ENCODE measurements at places on chromosomes 4 and X. TPM values are rescaled to one million over a fixed set of nuclear protein-coding genes. Genes with fewer than 3 reads are reported as not detected.

- DNase-seq, result no peak
These were observed 131.6 kb downstream of the EMCN start for GRCh38 chr4:100386270-100386669.

- no peak for DNase-seq
These were observed 40.3 kb upstream of the GLRA3 start for GRCh38 chr4:174869339-174869738.

DAPP1 gene
- 1.7 TPM for total RNA-seq

DNA sequence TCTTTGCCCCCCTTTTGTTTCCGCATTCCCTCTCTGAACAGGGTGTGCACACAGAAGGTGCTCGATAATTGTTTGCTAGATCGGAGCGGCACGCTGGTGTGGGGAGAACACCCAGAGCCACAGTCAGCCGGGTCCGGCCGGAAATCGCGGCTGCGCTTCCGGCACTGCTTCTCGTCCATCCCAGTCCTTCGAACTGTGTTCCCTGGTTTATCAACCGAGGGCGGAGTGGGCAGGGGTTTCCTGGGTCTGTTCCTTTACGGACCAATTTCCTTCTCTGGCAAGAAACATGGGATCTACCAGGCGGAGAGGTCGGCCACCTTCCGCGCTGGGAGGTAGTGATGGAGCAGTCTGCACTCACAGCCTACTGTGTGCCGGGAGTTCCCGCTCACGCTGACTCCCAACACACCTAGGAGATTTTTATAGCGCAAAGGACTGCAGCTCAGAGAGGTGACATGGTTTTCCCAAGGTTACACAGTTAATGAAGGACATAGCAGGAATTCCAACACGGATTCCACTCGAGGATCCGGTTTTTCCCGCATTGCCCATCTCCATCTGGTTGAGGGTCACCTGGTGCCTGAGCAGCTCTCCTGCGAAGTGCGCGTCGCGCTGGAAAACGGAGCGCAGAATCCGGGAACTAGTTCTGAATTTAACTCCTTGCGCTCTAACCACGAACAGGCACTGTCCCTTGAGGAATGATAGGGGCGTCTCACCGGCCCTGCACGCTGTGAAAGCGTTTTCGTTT is 6.8 kb downstream of the MSX1 start:
- peak; percentile 74 for DNase-seq
